Dermis microvascular lymphatic vessel endothelial cell (primary cell): ENCODE measurements at places on chromosomes 13 and 19. TPM values are rescaled to one million over a fixed set of nuclear protein-coding genes. Genes with fewer than 3 reads are reported as not detected.

SYT3 gene
- total RNA-seq, result under 0.01 TPM in 1 of 2 replicates, not detected in the other

NAPSA gene
- under 0.01 TPM in 2 replicates for total RNA-seq

LRRC8E gene
- 0.77 and 1.1 TPM in 2 replicates for total RNA-seq

ZNF132 gene
- 4.1 and 6.2 TPM in 2 replicates for total RNA-seq

FXYD1 gene
- not detected in 2 replicates for total RNA-seq

IGLON5 gene
- total RNA-seq, result not detected in 2 replicates

PDX1 gene
- not detected in 2 replicates for total RNA-seq

GDF15 gene
- total RNA-seq, result 74.8 and 238 TPM in 2 replicates

FAM216B gene
- not detected in 2 replicates for total RNA-seq

MBD3L3 gene
- total RNA-seq, result not detected in 2 replicates

NUP62 gene
- total RNA-seq, result 18.9 and 24.5 TPM in 2 replicates

FGF22 gene
- total RNA-seq, result not detected in 2 replicates

DPF1 gene
- 0.13 and 0.26 TPM in 2 replicates for total RNA-seq

RRAS gene
- total RNA-seq, result 23.0 and 31.6 TPM in 2 replicates

PSG7 gene
- total RNA-seq, result under 0.01 TPM in 1 of 2 replicates, not detected in the other

GZMM gene
- total RNA-seq, result not detected in 2 replicates

CGB1 gene
- not detected in 2 replicates for total RNA-seq

PCSK4 gene
- total RNA-seq, result 0.26 and 1.0 TPM in 2 replicates

IGFL3 gene
- not detected in 2 replicates for total RNA-seq

C19orf81 gene
- total RNA-seq, result 0.89 TPM in 1 of 2 replicates, not detected in the other

CLEC11A gene
- 1.3 and 2.1 TPM in 2 replicates for total RNA-seq

NOTCH3 gene
- 0.13 and 0.89 TPM in 2 replicates for total RNA-seq
